Frontal cortex (tissue), 4 donors: ENCODE measurements at places on chromosomes 7 and 10.

- no peak for DNase-seq
These were observed 6.1 kb downstream of the CYP2W1 start for GRCh38 chr7:988963-989529.

GRCh38 chr10:77925795-77926565, 575 bp downstream of the DLG5 start:
- DNase-seq = peak; percentile 51

DNA sequence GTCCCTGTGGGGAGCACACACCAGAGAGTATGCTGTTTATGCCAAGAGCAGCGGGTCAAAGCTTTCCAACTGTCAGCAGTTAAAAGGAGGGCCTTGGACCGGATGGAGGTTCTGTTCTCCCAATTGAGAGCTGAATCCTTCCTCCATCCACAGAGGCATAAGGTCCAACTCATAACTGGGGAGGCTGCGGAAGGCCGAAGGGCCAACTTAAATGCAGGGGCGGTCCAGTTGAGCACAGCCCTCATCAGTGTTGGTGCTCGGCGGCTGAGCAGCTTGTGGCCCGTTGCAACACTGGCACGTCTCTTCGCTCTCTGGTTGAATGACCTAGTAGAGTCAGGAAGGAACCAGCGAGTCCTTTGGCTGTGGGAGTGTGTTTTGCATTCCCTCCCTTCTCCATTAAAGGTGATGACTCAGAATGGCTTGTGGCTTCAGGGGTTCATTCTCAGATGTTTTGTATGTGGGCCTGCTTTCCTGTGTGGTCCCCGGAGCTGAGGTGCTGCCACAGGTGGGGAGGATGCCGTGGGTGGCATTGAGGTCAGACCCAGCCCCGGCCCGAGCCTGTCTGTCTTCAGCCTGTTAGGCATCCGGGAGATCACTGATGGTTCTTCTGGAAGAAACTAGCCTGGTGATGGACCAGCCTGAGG, 44.8 kb upstream of the DMBT1 start:
- no peak for DNase-seq

- DNase-seq = no peak
These were observed 198.7 kb downstream of the ZNF438 start for GRCh38 chr10:30832749-30833627.

DNA sequence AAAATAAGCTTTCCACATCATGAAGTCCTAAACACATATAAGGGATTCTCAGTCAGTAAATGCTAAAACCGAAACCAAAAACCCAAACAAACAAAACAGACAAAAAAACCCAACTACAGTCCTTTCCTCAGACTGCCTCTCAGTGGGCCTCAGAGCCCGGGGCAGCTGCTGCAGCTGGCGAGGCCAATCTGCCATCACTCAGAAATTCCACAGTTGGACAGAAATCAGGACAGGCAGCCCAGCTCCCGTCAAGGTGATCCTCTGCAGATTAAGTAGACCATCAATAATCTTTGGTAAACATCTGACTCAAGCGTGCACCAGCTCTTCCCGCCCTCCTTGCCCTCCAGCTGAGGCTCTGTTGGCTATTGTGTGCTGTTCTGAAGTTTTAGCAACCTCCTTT, 142.2 kb downstream of the ATXN7L1 start:
- no peak for DNase-seq

DNA sequence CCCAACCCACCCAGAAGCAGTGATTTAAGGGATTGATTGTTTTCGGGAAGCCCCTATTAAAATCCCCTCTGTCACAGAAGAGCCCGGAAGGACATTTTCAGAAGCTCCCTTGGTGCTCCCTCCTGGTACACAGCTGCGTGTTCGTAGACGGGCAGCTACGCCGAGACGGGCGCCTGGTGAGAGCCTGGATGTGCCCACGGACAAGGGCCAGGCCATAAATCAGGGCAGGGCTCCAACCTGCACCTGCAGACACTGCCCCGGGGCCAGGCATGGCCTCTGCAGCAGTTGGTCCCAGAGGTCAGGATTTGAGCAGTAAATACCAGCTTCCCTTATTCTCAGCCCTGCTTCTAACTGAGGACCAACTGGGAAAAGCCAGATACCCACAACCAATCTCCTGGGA, 106.8 kb downstream of the PAXIP1 start:
- DNase-seq = no peak

GRCh38 chr7:44072364-44073231, 7.2 kb upstream of the PGAM2 start:
- DNase-seq = no peak

- DNase-seq = no peak
These were observed 26.4 kb upstream of the KLF6 start for GRCh38 chr10:3811291-3811870.

GRCh38 chr7:42617071-42617765, 294.7 kb downstream of the C7orf25 start:
- DNase-seq = no peak

DNA sequence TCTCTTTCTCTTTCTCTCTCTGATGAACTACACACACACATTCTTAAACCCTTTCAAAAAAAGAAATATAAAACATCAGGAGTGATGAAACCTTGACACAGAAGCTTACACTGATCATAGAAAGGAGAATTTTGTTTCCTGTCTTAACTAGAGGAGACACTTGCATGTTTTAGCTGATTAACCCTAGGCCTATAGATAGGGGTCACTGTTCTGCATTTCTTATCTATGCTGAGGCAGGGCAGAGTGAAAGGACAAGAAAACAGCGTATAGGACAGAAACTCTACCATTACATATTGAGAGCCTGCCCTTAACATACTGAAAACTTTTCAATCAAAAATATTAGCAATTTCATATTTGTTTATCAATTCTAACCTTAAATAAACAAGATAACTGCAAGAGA, 680.6 kb upstream of the MBL2 start:
- no peak for DNase-seq

- DNase-seq = no peak
These were observed 10.2 kb upstream of the UTF1 start for GRCh38 chr10:133219782-133220181.

DNA sequence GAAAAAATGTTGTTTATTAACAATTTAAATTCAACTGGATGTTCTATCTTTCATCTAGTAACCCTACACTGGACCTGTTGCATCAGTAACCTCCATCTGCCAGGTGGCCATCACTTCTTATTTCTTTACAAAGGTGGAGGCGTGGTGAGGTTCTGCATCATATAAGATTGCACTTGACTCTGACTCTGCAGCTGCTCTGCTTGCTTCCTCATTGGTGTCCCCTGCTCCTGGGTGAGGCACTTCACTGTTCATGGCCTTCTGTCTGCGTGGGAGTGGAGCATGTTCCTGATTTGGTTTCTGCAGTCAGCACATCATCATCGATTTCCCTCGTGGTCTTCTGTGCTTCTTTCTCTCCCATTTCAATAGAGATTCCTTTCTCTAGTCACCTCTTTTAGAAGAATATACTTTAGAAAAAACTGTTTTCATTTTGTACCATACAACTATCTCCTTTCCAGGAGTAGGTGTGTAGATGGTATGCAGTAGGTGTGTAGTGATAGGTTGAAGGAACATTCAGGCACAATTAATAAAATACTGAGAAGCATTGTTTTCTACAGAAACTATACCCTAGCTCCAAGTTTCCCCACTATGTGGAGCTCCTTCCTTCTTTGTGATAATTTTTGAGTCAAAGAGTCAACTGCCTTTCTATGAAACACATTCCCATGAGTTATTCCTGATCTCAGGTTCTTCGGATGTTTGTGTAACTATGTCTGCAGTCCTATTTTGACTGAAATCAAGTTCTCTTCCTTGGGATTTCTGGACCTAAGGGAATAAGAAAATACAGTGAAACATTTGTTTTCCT, 231.7 kb upstream of the CNTNAP2 start:
- no peak for DNase-seq

- no peak for DNase-seq
These were observed 604.8 kb upstream of the IGFBP3 start for GRCh38 chr7:46525876-46526275.

DNA sequence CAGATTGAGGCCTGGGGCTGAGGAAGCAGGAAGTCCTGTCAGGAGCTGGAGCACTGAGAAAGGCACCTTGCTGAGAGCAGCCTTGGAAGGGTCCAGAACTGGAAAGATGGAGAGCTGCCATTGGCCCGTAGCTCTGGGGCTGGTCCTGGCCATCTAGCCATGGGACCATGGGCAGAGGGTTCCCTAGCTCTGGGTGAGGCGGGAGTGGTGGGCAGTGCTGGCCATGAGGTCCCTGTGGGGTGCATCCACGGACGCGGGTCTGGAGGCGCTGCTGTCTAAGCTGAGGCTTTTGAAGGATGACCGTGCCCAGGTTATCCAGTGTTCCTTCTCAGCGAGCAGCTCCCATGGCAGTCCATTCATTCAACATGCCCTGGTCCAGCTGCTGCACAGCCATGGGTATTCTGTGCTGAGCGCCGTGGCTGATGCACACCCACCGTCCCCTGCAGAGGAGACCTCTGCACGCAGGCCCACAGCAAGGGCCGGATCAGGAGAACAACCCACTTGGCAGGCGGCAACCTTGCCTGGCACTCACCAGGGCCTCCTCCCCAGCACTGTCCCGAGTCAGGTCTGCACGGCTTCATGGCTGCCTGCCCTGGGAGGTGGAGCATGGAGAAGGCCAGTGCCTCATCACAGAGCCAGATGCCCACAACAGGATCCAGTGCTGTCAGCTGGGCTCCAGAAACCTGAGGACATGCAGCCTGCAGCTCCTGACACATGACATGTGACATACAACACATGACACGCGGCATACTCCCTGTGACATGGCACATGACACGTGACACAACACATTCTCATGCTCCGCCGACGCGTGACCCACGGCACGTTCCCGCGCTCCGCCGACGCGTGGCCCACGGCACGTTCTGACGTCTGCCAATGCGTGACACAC, 121.9 kb downstream of the INPP5A start:
- no peak for DNase-seq

DNA sequence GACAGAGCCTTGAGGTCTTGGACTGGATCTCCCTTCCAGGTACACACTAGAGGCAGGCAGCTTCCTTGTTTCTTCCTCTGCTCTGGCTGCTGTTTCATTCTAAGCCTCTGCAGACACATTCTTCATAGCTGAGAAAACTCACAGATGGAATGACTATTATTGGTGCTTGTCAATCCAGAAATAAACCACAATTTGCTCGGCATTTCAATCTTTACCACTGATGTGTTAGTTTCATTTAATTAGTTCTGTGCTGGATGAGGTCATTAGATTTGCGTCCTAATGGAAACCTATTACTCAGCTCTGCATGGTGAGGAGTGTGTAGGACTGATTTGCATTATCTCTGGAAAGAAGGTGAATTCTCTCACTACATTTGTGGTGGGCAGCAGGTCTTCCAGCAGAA, 392.5 kb downstream of the NRG3 start:
- no peak for DNase-seq

- no peak for DNase-seq
These were observed 12.3 kb upstream of the OPN4 start for GRCh38 chr10:86642021-86642420.

DNA sequence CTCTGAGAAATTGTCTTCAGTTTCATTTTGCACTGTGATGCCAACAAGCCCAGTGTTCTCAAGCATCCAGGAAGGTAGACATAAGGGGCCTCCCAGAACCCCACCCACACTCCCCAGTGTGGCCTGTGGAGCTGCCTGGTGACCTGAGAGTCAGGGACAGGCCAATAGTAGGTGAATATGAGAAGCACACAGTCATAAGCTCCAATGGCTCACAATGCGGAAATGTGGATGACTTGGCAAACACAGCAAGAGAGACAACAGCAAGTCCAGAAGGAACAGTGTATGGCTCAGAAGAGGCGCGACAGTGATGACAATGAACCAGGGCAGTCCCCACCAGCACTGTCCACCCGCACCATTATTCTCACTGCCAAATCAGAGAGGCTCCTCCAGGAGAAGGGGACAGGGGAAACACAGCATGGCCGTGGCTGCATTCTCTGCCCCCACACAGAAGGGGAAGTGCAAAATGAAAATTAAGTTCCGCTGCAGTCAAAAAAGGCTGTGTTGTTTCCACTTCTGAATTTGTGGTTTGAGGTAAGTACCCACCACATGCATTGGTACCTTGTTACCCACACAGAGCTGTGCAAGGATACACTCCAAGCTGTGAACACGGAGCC, 419.8 kb downstream of the GRID1 start:
- no peak for DNase-seq

- no peak for DNase-seq
These were observed 138.4 kb upstream of the TNS3 start for GRCh38 chr7:47720141-47720906.

GRCh38 chr7:18727115-18727870, 231.7 kb downstream of the HDAC9 start:
- DNase-seq = no peak

- DNase-seq = no peak
These were observed 8.3 kb downstream of the NOD1 start for GRCh38 chr7:30470163-30470770.

DNA sequence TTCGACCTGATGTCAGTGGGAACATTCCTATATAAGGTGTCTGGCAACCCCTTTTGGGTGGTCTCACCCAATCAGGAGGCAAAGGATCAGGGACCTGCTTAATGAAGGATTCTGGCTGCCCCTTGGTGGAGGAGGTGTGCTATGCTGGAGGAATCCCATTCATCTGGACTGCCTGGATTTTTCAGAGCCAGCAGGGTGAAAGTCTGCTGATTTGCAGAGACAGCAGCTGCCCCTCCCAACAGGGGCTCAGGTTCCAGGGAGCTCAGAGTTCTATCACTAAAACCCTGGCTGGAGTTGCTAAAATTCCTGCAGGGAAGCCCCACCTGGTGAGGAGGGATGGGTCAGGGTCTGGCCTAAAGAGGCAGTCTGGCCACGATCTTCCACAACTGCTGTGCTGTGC, 398.5 kb upstream of the CNTNAP2 start:
- DNase-seq = no peak

DNA sequence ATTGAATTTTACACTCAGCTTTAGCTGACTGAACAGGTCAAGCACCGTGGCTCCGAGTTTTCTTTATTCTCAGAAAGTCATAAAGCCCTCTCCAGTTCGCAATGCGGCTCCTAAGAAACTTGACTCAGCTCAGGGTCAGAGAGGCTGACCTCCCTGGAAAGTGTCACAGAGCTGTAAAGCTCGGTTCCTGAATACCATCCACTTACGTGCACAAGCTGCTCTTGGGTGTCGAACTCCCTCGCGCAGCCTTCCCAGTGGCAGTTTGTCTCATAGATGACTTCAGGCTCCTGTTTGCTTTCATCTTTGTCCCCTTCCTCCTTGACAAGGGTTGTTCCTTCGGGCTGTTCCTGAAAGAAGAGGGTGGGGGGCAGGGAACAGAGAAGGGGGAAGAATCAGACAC, 213.7 kb downstream of the GLI3 start:
- no peak for DNase-seq

DNA sequence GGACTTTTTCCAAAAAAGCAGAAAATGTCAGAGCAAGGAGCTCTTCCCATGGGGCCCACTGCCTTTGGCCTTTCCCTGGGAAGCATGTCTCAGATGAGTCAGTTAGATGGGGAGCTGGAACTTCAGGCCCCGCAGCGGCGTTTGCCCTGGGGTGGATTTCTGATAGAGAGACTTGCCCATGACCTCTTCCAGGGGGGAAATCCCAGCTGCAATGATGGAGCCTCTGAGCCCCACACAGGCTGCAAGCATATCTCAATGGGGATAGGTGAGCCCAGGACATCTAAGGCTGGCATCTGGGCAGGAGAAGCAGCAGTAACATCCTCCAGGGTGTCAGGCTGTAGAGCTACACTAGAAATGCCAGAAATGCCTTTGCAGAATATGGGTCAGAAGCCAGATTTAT, 269.2 kb upstream of the TCERG1L start:
- DNase-seq = no peak

- no peak for DNase-seq
These were observed 119.1 kb upstream of the PFKP start for GRCh38 chr10:2948127-2948854.
